ENCODE measurements at places on chromosomes 5 and 9.
A peak's percentile ranks its signal among the peaks of the same experiment; 100 is the strongest.

GRCh38 chr5:59067956-59068656 is 485.2 kb downstream of the RAB3C start:
- DNase-seq = no peak

DNA sequence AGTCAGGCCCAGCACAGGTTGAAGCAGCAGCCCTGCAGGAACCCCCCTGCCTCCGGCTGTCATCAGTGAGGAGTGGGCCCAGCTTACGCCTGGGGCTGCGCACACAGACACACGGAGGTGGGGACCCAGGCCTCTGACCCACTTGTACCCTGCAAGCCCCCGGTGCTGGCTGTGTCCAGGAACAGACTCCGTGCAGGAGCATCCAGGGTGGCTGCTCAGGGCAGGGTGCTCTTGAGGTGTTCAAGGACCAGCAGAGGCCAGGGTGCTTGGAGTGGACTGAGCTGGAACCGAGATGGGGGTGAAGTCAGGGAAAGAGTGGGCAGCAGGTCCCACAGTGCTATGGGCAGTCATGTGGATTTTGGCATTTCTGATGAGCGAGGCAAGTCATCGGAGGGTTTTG is 199.5 kb downstream of the CACNA1B start:
- DNase-seq = no peak

GRCh38 chr5:348726-349125 is 27.2 kb downstream of the AHRR start:
- DNase-seq = no peak

DNA sequence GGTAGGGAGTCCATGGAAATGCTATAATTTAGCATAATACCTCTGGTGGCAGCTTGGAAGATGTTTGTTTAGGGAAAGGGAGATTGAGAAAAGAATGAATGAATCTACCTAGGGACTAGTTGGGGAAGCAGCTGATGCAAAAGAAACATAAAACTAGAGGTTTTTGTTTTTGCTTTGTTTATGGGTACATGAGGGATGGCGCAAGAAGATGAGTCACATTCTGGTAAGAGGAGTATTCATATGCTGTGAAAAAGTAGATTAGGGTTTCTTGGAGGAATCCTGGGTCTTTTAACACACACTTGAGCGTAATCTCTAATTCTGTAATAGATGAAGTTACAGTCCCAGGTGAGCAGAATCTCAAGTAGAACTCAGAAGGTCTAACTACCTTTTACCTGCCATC is 17.1 kb downstream of the C9orf43 start:
- no peak for DNase-seq

DNA sequence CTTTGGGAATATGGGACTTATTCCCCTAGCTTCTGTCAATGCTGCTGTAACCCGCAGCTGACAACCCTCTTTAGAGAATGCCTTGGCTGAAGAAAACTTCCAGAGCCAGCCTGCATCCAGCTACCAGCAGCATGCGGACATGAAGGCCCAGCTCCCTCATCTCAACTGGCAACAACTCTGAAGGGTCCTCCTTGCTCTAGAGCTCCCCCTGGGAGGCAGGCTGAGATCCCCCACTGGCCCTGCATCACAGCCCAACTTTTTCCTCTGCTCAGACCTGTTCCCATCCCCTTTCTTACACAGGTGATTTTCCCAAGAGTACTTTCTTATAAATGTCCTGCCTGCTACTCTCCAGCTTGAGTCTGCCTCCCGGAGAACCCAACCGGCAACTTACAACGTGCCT is 18.7 kb upstream of the WNT8A start:
- DNase-seq = no peak

GRCh38 chr9:135992486-135993408 is 31.6 kb upstream of the UBAC1 start:
- DNase-seq = peak; percentile 64

DNA sequence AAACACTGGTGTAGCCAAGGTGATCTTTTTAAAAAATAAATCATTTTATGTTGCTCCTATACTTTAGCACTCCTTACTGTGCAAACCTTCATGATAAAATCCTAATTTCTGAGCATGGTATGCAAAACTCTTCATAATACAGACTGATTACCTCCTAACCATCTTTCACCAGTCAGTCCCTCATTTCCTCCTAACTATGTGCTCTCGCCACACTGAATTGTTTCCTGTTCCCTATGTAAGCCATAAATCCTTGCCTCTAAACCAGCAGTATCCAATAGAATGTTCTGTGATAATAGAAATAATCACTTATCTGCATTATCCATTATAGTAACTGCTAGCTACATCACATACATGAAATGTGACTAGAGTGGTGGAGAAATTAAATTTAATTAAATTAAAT is 10.7 kb downstream of the AP3B1 start:
- no peak for DNase-seq

GRCh38 chr9:69812068-69813000 is 8.3 kb upstream of the CFAP95 start:
- DNase-seq = no peak

- no peak for DNase-seq
Observed at GRCh38 chr5:178077751-178078150, 35.6 kb upstream of the N4BP3 start.

DNA sequence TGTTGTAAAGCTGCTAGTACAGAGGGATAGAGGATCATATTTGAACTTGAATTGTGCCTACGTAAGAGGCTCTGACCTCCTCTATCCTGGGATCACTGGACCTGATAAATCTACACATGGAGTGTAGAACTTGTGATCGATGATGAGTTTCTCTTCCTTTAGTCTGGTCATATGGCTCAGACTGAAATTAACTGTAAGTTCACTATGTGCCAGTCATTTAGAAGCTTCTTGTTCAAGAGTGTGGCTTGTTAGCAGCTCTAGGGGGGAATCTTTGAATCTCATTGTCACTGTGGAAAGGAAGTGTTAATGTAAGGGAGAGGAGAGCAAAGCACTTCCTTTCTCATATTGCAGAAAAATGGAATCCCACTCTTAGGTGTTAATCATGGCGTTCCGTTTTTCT is 12.1 kb downstream of the ZBTB34 start:
- DNase-seq = no peak

GRCh38 chr5:36839489-36840476 is 36.8 kb upstream of the NIPBL start:
- DNase-seq = no peak

DNA sequence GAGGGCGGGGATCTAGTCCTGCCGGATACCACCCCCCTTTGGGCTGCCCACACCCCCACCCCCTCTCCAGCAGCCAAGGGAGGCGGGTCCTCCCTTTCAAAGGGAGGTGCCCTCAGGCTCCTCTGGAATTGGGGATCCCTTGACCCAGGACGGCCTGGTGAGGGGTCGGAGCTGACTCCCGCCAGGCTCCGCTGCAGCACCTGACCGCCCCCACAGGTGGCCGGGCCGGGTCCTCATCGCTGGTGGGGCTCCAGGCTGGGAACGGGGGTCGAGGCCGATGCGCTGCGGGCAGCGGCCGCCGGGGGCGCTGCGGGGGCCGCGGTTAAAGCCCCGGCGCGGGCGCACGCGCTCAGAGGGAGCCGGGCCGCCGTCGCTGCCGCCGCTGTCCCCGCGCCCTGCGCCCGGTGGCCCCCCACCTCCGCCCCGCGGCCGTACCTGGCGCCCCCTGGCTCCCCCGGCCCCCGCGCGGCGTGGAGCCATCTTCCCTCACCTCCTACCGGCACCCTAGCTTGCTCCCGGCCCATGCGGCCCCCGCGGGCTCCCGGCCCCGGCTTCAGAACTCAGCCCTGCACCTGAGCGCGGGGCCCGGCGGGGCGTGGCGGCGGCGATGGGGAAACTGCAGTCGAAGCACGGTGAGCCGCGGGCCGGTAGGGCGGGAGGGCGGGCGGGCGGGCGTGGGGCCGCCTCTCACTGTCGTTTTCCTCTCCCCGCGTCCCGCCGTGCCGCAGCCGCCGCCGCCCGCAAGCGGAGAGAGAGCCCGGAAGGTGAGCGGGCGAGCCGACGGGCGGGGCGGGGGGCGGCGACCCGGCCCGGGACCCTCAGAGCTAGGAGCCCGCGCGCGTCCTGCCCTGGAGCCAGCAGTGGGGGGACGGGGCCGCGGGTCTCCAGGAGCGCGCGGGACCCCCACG is at the start of gene NKD2:
TSS of gene NKD2 (plus strand) at position 352 of the 908 bp plus-strand sequence. CDS start at position 608, 256 bp downstream.
- DNase-seq = peak; percentile 74

- DNase-seq = no peak
Observed at GRCh38 chr5:16067415-16067814, 112.2 kb downstream of the MARCHF11 start.

- DNase-seq = no peak
Observed at GRCh38 chr9:91156451-91157234, 205.1 kb downstream of the AUH start.

DNA sequence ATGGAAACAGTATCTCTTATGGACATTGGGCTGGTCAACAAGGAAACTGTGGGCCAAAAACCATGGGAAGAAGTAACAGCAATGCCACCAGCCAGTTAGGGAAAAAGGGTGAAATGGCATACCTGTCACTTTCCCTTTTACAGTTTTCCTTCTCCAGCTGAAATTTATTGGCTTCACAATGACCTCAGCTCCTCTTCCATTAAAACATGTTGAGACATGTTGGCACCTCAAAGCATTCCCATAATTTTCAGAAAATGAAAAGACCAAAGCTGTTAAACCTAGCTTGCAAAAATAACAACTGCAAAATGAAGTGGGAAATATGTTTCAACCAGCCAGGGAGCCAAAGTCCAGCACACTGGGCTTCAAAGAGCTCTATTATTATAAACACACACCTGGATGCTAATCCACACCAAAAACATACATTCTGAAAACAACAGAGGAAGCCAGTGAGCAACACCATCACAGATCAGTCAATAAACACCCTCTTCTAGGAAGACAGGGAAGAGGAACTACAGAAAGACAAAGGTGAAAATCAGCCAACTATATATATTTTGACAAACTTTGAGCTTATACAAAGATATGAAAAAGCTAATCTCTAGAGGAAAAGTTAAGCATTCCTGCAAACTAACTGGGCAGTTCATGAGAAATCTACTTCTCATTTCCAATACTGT is 78.4 kb upstream of the PTGER4 start:
- no peak for DNase-seq

GRCh38 chr5:88665750-88666215 is 217.2 kb downstream of the MEF2C start:
- DNase-seq = no peak

- no peak for DNase-seq
Observed at GRCh38 chr5:173227636-173228035, 7.4 kb downstream of the NKX2-5 start.

DNA sequence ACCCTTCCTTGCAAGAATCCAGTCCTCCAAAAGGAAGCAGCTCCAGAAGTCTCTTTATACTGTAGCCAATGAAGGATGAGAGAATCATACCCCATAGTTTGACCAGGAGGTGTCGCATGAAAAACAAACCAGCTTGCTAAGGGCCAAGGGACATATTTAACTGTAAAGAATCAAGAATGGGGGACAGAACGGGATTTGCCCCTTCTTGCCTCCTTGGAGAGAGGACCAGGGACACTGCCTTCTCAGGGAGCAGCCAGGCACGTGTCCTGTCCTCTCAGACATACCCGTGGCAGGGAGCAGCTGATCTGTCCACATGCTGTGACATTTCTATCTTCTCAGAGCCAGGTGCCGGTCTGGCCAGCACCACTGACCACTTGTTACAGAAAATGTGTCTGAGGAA is 11.7 kb downstream of the PRUNE2 start:
- no peak for DNase-seq

GRCh38 chr5:50420343-50420935 is 20.6 kb downstream of the EMB start:
- DNase-seq = no peak

DNA sequence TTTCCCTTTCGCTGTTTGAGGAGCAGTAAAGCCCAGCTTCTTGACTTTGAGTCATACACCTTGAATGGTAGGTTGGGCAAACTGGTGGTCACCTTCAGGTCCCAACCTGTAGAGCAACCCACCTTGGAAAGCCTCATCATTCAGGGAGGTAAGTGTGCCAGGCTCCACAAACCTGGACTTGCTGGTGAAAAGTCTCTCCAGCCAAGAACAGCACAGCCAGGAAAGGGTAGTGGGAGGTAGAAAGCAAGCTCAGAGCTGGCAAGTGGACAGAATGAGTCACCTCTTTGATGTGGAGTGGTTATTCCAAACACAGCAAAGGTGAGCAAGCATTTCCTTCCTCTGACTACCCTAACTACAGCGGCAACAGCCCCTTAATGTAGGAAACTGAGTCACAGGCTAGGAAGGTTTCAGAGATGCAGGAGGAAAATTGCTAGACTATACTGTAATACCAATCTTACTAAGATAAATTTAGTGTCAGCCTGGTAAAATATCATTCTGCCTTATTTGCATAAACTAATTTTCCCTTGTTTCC is 117.5 kb upstream of the MTAP start:
- no peak for DNase-seq

DNA sequence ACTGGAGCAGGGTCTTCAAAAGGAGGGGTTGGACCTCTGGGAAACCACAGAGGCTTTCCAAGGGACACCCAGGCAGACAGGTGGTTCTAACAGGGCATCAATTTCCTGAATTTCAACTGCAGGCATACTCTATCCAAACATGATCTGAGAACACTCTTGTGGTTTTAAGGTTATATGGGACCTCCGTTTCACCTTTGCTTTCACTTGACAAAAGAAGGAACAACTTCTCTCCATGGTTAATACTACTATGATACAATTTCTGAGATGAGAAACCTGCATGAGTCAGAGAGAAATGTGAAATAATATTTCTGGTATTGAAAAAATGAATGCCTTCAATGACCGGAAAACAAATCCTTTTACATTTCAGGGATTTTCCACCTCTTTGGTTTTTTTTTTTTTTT is 28.0 kb upstream of the ERAP1 start:
- no peak for DNase-seq

- no peak for DNase-seq
Observed at GRCh38 chr5:53340956-53341750, 139.3 kb upstream of the FST start.

DNA sequence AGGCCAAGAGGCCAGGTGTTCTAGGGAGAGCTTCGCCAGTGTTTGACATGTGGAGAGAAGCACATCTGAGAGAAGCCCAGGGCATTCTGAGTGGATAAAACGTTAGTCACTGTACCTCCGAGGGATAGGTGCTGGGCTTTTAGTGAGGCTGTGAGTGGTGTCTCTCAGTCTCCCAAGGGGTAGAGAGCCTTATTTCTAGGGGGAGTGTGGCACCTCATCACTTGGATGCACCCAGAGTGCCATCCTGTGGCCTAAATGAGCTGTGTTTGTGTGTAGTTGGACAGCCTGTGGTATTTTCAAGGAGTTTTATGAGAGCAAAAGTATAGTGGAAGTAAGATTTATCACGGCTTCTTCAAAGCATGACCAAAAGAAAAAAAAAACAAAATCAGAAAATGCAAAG is 1046.9 kb upstream of the WWC1 start:
- DNase-seq = no peak

DNA sequence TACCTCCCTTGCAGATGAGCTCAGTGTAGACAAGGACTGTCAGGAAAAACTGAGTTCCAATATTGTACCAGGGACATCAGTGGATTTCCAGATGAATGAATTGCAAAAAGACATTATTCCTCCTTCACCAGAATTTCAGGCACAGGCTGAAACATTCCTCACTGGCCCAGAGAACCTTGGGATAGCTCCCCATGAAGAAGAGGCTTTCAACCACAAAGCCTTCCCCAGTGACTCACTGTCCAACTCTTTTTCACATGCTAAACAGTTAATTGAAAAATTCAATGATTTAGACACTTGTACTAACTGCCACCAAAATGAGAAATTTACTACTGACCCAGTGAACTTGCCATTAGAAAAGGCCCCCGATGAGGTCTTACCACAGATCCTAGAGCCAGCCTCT is 144.5 kb downstream of the UNC13B start:
- no peak for DNase-seq
